ENCODE measurements at places on chromosomes 4 and X.

DNA sequence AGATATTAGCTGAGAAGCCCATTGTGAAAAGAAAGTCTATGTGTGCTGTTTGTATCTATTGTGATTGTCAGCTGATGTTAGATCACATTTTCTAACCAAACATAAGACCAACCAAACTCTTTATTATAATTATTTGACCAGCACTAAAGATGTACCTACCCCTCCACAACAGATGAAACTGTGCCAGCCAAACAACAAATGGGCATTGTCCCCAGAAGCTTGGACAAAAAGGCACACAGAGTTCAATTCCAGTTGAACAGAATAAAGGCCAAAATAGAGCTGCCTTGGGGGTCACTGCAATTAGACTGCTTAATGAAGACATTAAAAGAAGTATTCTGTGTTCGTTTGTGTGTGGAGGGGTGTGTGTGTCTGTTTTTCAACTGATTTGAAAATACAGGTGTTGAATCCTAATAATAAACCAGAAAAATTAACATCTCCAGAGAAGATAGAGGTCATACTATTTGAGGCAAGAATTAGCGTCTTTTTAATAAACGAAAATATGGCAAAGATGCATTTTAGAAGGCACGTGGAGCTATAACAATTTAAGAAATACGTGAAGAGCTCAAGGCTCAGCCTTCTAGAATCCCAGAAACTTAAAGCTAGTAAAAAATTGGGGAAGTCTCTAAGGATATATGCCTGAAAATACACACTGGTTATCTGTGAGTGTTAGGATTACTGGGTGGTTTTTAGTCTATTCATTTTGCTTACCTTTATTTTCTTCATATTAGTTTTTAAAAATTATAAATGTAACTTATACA lies 2.2 kb downstream of the SPP1 start:
- no peak for DNase-seq

DNA sequence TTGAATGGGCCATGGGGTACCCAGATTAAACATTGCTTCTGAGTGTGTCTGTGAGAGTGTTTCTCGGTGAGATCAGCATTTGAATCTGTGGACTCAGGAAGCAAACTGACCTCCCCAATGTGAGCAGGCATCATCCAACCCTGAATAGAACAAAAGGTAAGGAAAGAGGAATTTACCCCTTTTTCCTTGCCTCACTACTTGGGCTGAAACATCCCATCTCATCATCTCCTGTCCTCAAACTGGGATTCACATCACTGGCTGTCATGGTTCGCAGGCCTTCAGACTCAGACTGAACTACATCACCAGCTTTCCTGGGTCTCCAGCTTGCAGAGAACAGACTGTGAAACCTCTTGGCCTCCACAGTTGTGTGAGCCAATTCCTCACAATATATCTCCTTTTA lies 47.1 kb downstream of the TEC start:
- no peak for DNase-seq

- DNase-seq: no peak
Observed at GRCh38 chrX:120334603-120335002, 23.3 kb upstream of the TMEM255A start.

- no peak for DNase-seq
Observed at GRCh38 chr4:16707874-16708273, 190.6 kb downstream of the LDB2 start.

GRCh38 chrX:108699368-108699767 lies 37.0 kb downstream of the IRS4 start:
- no peak for DNase-seq

DNA sequence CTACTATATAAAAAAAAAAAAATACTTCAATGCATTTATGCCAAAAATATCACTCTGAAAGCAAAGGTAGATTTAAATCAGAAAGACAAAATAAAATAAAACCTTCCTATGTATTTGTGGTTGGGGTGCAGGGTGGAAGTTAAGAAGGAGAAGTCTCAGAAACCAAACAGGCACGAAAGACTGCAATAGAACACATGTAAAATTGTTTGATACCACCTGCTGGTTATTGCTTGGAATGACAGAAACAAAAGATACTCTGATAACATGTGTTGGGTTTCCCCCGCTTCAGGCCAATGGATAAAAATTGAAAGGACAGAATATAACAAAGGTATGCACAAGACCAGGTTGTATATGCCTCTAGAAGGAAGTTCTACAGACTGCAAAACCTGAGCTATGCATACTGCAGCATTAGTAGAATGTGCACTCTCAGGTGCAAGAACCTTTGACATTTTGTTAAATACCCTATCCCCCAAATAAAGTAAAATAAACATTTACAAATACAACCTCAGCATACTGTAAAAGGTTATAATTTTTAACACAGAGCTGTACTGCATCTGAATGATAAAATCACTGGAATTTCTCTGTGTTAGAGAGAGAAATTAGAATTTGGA lies 118.8 kb downstream of the GABRA2 start:
- no peak for DNase-seq

DNA sequence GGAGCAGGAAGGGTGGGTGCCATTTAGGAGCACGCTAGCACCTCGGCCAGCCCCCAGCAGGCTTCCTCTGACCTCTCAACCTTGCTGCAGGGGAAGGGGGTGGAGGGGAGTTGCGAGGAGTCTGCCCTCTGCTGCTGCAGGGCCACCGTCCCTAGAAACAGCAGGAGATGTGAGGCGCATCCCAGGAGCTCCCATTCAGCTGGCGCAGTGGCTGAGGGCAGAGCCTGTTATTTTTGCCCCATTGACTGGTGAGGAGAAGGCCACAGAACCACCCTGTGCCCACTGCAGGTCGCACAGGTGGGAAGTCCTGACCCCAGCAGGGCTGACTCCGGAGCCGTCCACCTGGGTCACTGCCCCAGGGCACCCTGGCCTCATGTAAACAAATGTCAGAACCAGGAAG lies 8.0 kb downstream of the PDE6B start:
- DNase-seq: no peak

DNA sequence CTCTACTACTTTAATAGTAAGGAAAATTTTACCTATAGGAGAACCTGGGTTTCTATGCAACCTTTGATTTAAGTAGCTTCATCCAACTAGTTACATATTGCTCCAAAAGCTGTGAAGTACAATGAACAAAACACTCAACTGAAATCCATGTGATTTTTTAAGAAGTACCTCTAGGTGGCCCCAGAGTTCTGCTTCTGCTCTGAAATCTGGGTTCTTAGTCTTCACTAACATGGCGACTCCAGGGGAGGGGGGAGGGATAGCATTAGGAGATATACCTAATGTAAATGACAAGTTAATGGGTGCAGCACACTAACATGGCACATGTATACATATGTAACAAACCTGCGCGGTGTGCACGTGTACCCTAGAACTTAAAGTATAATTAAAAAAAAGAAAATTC lies 73.4 kb upstream of the MAGEB2 start:
- DNase-seq: no peak

DNA sequence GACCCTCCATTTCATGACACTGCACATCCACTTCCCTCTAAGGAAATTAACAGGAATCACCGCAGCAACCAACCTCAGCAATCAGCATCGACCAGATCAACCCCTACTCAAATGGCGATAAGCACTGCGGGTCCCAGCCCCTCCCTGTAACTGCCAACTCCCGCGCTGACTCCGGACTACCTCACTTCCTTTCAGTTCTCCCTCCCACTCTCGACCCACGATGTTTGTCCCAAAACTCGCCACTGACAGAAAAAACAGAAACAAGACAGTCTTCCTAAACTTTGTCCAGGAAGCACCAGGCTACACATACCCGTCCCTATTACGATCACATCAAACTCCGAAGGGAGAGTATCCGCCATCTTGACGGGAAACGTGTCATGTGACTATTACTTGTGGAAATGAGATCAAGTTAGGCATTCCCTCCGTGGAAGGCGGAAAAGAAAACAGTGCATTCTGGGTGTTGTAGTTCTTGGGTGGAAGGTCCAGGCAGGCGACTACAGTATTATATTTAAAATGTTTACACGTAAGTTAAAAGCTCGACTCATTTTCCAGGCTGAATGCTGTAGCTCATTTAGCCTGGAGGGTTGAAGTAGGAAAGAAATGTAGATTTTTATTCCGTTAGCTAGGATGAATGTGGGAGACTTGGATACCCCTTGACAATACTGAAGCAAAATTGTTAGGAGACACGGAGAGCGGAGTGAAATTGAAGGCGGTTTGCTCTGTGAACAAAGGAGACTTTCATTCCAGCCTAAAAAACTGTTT lies at the start of gene CHM:
Gene CHM, minus strand, starts transcription at position 385 of the 762 bp plus-strand sequence. Its CDS starts 26 bp downstream, at position 359.
- DNase-seq: peak; percentile 69

- no peak for DNase-seq
Observed at GRCh38 chr4:124177647-124178425, 534.7 kb downstream of the ANKRD50 start.

DNA sequence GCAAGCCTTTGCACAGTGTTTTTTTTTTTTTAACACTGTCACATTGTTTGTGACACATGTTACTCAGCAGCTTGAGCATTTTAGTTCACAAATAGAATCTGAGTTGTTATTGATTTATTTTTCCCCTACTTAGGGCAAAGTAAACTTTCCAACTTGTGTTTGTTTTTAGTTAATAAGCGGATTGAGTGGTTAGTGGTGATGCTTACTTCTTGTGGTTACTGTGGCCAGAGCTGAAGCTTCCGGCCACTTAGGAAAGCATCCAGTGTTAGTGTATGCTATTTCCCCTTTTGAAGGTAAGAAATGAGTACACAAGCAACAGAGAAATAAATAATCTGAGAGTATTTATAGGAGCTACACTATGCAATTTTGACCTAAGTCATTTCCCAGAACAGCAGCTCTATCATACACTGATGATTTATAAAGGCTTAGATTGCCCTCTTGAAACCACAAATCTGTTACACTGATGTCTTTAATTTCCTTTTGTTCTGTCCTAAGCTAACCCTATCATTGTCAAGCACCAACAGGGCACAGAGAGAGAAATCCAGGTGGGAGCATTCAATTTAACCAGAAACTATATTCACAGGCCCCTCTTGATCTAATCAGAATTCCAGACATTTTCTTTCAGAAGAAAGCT lies 2464.6 kb downstream of the PCDH7 start:
- DNase-seq: no peak

DNA sequence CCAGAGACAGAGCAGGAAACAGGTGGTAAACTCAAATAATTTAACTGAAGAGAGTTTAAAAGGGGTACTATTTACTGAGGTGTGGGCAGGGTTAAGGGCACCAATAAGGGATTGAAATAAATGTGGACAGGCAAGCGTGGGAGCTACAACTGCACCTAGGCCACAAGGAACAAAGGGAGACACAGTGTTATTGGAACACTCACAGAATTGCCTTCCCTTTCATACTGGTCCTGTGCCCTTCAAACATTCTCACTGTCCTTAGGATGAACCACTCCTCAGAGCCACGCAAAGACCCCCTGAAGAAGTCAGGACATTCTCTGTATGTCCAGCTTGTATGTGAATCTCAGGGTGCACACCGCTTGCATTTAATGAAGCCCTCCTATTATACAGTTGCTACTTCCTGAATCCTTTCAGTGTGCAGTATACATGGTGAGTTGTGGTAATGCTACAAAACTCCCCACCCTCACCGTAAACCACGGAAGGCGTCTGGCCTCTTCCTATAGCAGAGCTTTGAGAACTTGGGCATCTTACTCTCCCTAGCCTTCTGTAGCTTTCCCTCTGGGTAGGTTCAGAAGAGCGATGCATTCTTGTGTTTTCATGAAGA lies 9.6 kb upstream of the MRPL1 start:
- peak; percentile 78 for DNase-seq

DNA sequence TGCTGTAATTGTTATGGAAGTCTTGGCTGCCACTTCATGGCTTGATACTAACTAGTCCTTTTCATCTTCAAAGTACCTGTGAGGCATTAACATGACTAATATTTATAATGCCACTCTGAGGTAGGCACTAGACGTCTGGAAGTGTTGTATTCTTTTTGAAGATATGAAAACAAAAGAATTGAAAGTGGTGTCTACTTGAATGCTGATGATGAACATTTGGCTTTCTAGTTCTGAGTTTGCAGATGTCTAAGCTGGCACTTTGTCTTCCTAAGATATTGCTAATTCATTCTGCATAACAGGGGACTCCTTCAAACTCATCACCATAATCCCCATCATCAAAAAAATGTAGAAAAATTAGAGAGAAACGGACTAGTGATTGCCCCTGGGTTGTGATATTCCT lies 41.6 kb upstream of the HAND2 start:
- no peak for DNase-seq

- DNase-seq: no peak
Observed at GRCh38 chr4:184265546-184266351, 48.1 kb upstream of the ENPP6 start.

GRCh38 chr4:41644288-41644914 lies 104.1 kb downstream of the PHOX2B start:
- no peak for DNase-seq

- DNase-seq: no peak
Observed at GRCh38 chr4:25991340-25991739, 77.3 kb downstream of the SMIM20 start.

DNA sequence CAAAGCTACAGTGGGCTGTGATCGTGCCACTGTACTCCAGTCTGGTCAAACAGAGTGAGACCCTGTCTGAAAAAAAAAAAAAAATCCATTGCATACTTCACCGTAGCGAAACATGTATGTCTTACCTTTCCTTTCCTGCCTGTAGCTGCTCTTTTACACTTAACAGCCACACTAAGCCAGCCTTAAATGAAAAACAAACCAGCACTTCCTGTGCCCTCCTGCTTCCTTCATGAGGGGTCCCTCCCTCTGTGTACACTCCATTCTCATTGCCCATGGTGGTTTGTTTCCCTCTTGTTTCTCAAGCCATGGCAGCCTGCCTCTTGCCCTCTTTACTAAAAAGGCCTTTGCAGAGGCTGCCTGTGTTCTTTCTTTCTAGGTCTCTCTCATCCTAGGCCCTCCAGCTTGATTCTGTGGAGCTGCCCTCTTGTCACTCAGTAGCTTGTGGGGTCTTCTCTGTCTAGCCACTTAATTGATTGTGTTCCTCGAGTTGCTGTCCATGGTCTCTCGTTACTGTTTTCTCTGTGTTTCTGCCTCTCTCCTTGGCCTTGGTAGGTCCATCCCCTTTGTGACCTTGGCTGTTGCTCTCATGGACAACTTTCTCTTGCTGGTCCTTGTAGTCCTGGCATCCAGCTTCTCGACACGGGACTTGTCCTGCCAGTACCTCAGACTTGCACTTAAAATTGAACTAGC lies 52.1 kb upstream of the MSANTD1 start:
- DNase-seq: no peak

DNA sequence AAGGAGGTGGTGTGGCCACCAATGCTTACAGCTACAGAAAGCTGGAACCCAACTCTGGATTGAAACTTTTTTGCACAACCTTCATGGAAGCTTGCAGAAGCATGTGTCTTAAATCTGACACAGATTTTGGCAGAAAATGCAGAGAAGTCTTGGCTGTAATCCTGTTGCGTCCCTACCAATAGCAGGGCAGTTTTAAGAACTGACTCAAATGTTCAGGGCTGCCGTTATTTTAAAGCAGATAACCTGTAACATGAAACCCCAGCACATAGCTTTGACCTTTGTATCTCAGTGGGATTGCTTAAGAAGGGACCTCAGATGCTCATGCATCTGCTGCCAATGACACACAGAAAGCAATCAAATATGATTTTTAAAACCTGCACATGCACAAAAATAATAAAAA lies at the start of gene VEGFD:
Gene VEGFD, minus strand, starts transcription at position 110 of the 400 bp plus-strand sequence. CDS start 467 bp downstream, outside the sequence.
- DNase-seq: no peak

DNA sequence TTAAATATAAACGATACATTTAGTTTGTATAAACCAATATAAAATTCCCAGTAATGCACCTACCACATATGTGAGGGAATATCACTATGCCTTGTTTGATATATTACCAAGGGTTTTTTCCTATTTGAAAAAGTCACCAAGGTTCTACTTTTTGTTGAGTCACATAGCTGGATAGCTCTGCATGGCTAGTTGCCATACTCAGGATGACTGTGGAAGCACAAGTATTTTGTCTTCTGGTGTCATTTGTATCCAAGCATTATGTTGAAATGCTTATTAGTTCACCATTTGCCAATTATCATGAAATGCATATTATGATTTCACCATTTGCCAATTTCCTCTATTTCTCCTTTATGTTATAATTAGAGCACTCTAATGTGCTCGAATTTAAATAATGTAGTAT lies 162.7 kb upstream of the TTC29 start:
- no peak for DNase-seq

All from CD4-positive, alpha-beta T cell treated with Interleukin-15 for 1 hour (primary cell).